ENCODE measurements at places on chromosomes 5 and 9. TPM values are rescaled to one million over a fixed set of nuclear protein-coding genes. Genes with fewer than 3 reads are reported as not detected.

GRCh38 chr5:179699616-179700237 lies 960 bp downstream of the CANX start:
- H3K27ac ChIP-seq, result peak overlapping the region; percentile 94
- peak overlapping the region; percentile 86 for H3K4me3 ChIP-seq
- H3K4me1 ChIP-seq, result peaks cover 2% of the 10 kb centered on the region
- H3K36me3 ChIP-seq, result peaks cover 20% of the 10 kb centered on the region
- peak; percentile 36 for DNase-seq

DNA sequence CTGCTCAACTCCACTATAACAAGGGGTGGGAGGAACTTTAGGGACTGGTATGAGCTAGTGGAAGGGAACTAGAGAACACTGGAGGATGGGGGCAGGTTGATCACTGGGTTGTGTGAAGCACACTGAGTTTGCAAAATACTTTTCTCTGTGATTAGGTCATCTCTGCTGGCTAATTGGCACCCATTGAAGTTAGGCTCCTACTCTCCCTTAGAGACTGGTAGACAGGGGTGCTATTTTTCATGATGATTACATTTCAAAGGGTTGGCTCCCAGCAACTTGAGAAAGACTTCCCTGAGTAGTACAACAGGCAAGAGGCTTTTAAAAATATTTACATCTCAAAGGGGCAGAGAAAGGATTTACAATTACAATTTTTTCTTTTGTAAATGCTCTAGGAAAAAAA lies 50.4 kb upstream of the MTAP start:
- H3K36me3 ChIP-seq, result no peaks in the 10 kb centered on the region
- H3K4me3 ChIP-seq, result no peak overlapping the region
- no peaks in the 10 kb centered on the region for H3K27me3 ChIP-seq
- no peak overlapping the region for H3K27ac ChIP-seq

DNA sequence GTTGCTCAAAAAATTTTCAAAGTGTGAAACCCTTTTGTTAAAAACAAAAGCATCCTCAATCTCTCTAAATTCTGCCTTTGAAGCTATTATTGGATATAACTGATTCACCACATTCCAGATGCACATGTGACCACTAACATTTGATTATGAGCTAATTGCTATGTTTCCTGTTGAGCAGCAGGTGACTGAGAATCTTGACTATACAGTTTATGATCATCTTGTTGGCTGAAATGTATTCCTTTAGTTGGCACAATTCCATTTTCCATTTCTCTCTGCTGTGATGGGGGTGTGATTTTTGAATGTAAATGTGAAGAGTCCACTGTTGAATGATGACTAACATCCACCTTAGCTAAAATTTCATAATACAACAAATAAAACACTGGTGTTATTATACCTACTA lies 10.7 kb downstream of the LYSMD3 start:
- no peaks in the 10 kb centered on the region for H3K27me3 ChIP-seq
- no peak overlapping the region for H3K27ac ChIP-seq
- H3K36me3 ChIP-seq, result peaks cover 14% of the 10 kb centered on the region
- H3K4me3 ChIP-seq, result no peak overlapping the region

DNA sequence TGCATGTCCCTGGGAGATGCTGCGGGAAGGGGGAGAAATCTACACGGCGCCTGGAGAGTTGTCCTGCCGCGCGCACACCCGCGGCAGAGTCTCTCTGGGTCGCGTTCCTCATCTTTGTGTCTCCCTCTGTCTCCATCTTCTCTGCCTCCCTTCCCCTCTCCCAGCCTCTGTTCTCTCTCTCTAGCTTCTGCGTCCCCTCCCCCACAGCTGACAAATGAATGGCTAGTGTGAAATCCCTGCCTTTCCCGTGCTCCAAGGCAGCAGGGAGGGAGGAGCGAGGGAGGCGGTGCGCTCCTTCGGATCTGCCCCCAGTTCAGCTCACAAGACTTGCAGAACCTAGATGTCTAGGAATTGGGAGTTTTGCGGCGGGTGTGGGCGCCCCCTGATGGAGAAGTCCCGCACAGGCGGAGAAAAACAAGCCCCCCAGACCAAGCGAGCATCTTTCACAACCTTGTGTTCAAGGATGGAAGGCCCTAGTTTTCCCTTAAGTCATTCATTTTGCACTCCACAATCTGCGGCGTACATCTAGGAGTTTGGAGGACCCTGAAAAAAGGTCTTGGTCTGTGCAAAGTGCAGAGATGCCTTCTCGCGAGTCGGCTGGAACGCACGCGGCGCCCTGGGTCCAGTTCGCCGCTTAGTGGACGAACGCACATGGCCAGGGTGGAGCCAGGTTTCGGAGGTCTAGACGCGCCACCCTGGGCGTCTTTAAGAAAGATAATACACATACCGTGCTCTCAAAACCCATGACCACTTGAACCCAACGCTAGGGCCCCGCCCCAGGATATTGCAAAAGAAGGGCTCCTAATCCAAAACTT lies 2.0 kb downstream of the VCAN start:
- H3K36me3 ChIP-seq, result no peaks in the 10 kb centered on the region
- peaks cover under 1% of the 10 kb centered on the region for H3K27me3 ChIP-seq
- H3K27ac ChIP-seq, result peak overlapping the region; percentile 82

GRCh38 chr9:35306283-35306682 lies 144.5 kb downstream of the UNC13B start:
- H3K27ac ChIP-seq, result no peak overlapping the region
- peaks cover 2% of the 10 kb centered on the region for H3K36me3 ChIP-seq
- peak; percentile 45 for DNase-seq

- no peaks in the 10 kb centered on the region for H3K27me3 ChIP-seq
- H3K36me3 ChIP-seq, result no peaks in the 10 kb centered on the region
- DNase-seq, result no peak
- no peak overlapping the region for H3K27ac ChIP-seq
Measured at GRCh38 chr5:116738615-116739261, 164.1 kb upstream of the SEMA6A start.

SLC38A9 gene
- total RNA-seq, result 20.8 TPM

PELO gene
- total RNA-seq, result 49.7 TPM

GRCh38 chr5:8114597-8115266 lies 245.8 kb downstream of the MTRR start:
- H3K27ac ChIP-seq, result no peak overlapping the region
- no peaks in the 10 kb centered on the region for H3K36me3 ChIP-seq
- no peaks in the 10 kb centered on the region for H3K27me3 ChIP-seq
- no peaks in the 10 kb centered on the region for H3K4me1 ChIP-seq
- DNase-seq, result no peak

GRCh38 chr9:124780060-124780756 lies 3.3 kb downstream of the OLFML2A start:
- no peak overlapping the region for H3K4me3 ChIP-seq
- H3K27ac ChIP-seq, result peak overlapping the region; percentile 94
- DNase-seq, result no peak
- H3K36me3 ChIP-seq, result no peaks in the 10 kb centered on the region
- H3K27me3 ChIP-seq, result peaks cover 3% of the 10 kb centered on the region
